Effector memory CD4-positive, alpha-beta T cell (primary cell): ENCODE measurements at places on chromosomes 2 and 18.

DNA sequence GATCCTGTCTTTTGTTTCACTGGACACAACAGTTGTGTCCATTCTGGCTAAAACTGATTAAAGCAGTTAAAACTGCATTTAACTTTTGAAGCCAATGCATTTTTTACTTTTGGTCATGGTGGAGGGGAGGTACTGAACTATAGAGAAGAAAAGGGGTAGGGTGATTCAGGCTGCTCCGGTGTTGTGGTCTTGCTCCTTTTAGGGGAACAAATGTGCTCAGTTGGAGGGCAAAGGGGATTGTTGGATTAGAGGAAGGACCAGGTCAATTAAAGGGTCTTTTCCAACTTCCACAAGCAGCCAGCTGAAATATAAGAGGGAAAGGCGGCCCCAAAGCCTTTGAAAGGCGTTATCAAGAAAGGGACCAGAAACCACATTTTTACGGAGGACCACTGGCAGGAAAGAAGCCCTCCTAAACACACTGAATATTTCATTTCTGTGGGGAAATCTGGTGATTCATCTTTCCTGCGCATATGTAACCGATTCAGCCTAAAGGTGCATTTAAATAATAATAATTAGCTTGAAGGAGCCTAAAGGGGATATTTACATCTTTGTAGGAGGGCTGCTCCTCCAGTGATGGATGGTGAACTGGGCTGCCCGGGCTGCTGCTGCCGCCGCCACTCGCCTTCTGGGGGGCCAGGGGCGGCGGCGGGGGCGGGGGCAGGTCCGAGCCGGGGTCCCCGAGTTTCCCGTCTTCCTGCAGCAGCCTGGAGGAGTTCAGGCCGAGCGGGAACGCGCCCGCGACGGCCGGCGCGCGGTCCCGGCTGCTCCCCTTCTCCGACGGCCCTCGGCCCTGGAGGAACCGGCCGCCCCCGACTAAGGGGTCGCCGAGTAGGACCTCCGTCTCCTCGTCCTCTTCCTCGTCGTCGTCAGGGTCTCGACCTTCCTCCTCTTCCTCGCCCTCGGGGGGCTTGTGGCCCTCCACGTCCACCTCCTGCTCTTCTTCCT lies 5.2 kb downstream of the SKOR2 start:
- DNase-seq = no peak

DNA sequence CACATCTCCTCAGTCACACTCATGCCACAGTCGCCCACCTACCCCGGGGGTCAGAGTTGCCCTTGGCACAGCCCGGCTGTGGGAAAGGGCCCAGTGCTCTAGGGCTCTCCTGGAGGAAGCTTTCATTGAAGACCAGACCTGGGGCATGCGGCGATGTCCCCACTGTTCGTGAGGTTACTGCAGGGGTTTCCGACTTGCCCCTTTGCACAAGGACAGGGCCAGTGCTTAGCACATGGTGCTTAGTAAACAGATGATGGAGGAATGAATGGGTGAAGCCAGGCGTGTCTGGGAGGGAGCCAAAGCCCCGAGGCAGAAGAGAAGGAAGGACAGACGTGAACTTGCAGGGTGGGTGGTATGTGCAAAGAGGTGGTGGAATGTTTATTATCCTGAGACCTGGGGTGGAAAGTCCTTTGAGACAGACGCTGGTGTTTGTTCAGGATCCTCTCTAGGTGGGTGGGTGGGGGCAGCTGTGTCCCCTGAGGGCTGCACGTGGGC lies 205.9 kb upstream of the ARL4C start:
- DNase-seq = no peak

DNA sequence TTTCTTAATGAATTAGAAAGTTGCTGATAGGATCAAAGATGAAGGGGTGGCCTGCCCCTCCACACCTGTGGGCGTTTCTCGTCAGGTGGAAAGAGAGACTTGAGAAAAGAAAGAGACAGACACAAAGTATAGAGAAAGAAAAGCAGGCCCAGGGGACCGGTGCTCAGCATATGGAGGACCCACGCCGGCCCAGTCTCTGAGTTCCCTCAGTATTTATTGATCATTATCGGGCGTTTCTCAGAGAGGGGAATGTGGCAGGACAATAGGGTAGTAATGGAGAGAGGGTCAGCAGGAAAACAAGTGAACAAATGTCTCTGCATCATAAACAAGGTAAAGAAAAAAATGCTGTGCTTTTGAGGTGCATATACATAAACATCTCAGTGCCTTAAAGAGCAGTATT lies 144.3 kb downstream of the CCDC102B start:
- DNase-seq = no peak

DNA sequence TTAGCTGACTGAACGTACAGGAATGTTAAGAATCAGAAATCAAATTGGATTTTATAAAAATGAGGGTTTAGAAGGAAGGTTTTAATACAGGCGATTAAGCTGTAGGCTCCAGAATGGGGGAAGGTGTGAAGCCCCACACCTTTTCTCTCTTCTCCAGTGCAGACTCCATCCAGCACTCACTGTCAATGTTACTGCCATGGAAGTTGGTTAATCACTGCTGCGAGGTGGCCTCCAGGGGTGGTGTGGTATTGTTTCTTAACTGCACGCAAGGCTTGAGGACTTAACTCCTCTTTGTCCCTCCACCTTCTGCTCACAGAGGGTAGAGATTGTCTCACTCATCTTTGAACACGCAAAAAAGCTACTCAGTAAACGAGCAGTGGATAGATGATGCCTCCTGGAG lies 26.9 kb upstream of the YWHAQ start:
- DNase-seq = no peak

DNA sequence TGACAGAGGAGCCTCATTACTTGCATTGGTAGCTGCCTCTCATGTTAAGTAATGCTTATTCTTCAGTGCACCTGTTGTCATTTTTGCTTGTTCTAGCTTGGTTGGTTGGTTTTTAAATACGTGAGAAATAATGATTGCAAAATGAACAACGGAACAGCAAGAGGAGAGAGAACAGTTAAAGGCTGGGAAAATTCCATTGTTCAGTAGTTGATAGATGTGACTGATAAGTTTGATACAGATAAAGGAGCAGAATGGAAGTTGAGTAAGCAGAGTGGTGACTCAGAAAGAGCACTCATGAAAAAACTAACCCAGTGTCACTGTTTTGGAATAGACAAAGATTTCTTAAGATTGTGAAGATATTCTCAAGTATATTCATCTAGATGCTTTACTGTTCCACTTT lies 50.5 kb downstream of the MTA3 start:
- no peak for DNase-seq

- DNase-seq = no peak
Measured at GRCh38 chr18:8208716-8209115, 400.5 kb upstream of the RAB12 start.

- no peak for DNase-seq
Measured at GRCh38 chr18:63138436-63139340, 180.9 kb downstream of the BCL2 start.

DNA sequence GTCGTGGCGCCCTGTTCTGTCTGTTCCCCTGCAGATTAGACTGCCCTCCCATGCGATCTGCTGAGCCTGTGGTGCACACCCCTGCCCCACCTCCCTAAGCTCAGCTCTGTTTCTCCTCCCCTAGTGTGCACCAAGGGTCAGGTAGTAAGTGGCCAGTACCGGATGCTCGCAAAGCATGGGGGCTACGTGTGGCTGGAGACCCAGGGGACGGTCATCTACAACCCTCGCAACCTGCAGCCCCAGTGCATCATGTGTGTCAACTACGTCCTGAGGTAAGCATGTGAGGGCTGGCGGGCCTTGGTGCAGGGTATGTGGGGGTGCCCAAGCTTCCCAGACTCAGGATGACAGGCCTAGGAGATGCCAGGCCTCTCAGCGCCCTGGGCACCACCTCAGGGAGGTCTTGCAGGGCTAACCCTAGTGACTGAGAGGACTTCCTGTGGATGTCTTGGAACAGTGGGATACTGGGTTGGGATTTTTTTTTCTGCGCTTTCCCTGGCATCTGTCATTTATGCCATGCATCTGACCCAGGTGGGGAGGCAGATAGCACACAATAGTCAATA lies 78.4 kb downstream of the EPAS1 start:
- no peak for DNase-seq

DNA sequence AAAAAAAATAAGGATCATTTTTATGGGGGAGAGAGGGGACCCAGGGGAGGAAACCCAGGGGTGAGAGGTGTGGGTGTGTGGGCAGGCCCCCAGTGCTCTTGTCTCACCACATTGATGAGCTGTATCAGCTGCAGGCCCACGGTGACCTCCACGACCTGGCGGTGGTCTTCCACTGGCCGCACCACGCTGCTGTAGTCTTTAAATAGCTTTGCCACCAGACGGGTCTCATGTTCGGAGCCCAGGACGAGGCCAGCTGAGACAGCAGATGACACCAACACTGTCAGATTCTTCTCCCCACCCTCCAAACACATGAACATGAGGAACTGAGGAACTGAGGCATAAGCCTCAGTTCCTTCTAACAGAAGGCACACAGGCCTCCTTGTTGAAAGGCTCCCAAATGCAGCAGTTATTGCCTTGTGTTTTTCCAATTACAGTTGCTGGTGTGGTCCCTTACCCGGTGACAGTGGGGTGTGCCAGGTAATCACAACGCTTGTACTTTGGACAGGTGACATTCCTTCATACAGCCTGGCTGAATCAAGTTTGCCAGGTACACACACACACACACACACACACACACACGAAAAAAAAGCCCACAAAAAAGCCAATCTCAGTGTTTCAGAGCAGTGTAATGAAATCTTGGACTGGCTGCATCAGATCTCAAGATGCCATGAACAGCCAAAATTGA lies 4.7 kb downstream of the CHRNA1 start:
- DNase-seq = no peak

DNA sequence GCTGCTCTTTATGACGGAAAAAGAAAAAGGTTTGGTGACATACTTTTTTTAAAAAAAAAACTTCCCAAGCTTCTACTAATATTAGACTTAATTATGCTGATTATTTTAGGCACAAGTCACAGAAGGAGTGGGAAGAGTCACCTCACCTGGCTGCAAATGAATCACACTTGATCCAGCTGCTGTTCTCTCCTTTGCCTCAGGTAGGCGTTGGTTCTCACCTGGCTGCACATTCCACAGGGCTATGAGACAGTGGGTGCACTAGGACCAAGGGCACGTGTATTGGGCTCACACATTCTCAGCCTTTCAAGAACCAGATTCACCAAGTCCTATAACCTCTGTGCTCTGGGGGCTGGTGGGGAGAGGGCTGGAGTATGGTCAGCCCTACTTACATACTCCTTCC lies 93.3 kb downstream of the TGFA start:
- no peak for DNase-seq
